ENCODE measurements at places on chromosomes 11 and 22.
A peak's percentile ranks its signal among the peaks of the same experiment; 100 is the strongest.

DNA sequence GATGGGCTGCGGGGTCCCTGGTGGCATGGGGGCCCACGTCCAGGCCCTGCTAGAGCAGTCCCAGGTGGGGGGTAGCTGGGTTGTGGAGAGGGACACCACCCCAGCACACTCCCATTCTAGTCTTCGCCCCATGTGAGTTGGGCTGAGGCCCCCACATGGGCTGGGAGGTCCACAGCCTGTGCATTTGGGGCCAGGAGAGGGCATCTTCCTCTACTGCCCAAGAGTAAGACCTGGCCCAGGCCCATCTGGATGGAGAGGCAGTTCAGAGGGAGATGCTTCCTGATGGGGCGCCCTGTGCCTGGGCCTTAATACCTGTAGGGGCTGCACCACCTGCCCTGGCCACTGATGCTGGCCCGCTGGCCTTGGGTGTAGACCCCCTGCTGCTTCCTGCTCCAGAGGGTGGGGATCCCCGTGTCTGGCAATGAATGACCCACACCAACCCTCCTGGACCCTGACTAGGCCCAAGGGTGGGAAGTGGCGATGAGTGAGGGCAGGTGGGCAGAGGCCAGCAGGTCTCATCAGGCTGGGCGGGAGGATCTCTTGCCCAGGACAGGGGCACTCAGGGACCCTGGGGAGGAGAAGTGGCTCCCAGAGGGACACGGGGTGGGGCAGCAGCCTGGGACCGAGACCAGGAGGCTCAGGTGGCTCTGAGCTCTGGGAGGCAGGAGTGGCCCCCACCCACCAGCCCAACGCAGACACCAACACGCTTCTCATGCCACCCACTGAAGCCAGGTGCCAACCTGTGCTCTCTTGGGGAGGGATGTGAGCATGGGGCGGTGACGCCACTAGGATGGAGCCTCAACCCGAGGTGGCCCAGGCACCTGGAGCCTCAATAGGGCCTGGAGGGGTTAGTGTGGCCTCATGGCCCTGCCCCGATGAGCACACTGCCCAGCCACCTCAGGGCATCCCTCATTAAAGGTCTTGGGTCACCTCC, 17.4 kb upstream of the GNB1L start:
- DNase-seq = peak; percentile 15

DNA sequence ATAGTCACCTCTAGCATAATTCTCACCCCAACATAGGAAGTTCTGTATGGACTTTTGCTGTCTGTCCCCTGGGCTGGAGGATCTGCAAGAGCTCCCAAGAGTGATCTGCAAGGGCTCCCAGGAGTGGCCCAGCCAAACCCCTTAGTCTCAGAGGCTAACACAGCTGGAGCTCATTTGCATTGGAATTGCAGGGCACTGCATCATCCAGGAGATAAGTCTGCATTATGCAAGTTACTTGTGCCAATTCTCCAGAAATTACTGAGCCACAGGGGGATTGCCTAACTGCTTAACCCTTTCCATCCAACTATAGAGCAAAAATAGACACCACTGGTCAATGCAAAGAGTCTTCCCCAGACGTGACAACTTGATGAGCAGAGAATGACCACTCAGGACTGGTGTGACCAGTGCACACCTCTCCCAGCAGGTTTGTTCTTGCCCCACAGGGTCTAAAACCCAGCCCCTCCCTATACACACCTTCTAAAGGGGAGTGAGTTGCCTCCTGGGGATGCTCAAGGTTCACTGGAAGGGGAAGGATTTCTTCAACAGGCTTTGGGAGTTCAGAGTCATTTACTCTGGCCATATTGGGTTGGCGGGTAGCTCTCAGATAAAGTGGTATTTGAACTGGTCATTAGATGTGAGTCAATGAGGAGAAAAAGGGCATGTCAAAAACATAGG, 38.4 kb downstream of the POU2AF3 start:
- no peak for DNase-seq

- no peak for DNase-seq
Measured at GRCh38 chr11:95239871-95240649, 9.1 kb upstream of the SESN3 start.

DNA sequence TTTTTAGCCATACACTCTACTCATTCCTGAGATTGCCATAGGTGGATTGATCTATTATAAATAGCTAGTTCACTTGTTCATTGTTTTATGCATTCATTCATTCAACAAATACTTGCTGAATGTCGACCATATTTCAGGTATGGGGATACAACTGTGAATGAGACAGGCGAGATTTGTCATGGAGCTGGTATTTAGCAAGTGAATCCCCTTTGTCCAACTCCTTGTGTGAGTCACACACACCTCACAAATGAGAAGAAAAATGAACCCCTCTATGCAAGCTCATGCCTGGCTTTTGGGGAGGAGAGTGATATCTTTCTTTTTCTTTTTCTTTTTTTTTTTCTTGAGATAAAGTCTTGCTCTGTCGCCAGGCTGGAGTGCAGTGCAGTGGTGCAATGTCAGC, 1.8 kb upstream of the AMPD3 start:
- no peak for DNase-seq

- DNase-seq = no peak
Measured at GRCh38 chr11:67006029-67006884, 16.7 kb upstream of the SYT12 start.

DNA sequence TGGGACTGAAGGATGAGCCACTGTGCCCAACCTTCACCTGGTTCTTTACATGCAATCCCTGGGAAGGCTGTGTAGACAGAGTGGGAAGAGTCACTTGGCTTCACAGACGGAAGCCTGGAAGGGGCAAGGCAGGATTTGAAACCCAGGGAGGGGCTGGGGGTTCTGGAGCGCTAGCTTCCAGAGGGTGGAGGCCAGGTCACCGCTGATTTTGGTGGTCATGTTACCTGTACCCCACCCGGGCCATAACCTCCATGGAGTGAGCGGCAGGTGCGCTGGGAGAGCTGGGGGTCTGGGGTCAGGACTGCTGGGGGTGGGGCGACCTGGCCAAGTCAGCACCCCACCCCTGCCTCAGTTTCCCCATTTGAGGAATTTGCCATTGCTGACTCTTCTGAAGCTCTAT, 38.3 kb downstream of the PDGFB start:
- DNase-seq = no peak

DNA sequence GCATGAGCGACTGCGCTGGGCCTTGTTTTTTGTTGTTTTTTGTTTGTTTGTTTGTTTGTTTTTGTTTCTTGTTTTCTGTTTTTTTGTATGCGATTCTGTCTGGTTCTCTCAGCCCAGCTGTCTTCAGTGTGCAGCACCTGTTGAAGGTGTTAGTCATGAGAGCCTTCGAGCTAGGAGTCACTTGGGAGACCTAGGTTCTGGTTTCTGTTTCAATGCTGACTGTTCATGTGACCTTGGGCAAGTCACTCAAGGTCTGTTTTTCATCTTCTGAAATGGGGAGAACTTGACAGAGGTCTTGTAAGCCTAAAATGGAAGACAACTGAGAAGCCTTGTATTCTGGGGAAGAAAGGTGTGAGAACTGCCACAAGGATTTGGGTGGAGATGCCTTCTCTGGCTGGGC, 1.8 kb downstream of the DCPS start:
- no peak for DNase-seq

DNA sequence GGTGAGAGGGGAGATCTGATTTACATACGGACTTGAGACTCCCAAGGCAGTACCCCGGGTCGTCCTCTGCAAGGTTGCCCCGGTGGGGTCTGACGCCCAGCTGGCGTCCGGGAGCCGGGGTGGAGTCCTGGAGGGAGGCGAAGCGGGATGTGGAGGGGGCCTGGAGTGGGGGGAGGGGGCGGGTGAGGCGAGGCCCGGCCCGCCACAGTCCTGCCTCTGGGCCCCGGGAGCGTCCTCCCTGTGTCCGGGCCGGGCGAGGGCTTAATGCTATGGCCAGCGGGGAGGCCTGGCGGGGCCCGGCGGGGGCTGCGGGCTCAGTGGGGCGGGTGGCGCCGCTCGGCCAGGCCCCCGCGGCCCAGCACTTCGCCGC, 2.4 kb upstream of the MYBPC3 start:
- no peak for DNase-seq

GRCh38 chr11:61294717-61295595, at the start of gene VWCE:
VWCE (minus strand) TSS chr11:61295316; CDS start chr11:61295037, 279 bp downstream.
- DNase-seq = peak; percentile 79

- DNase-seq = no peak
Measured at GRCh38 chr11:134414766-134415765, 3.0 kb upstream of the B3GAT1 start.

DNA sequence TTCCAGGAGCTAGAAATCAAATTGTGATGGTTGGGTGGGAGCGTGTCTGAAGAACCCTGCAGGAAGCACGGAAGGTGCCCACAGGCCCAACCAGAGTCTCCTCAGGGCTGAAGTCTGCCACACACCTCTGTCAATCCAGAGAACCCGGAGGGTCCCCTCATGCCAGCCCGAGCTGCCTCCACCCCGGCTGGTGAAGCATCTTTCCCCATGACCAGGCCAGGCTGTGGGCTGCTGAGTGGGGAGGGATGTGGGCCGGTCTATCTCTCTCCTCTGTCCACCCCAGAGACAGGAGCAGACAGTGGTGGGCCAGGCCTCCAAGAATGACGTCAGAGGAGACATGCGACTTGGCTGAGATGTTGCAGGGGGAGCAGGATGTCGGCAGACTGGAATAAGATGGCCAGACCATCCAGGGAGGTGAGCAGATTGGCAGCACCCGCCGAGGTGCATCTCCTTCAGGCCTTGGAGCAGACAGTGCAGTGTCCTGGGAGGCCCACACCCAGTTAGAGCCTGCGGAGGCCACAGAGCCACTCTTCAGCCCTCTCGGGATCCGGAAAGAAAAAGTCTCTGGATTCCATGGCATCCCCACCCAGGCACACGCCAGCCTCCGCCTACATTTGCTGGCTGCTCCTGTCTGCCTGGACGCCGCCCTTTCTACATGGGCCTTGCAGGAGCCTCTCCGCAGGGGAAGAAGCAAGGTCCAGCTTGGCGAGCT, 1524.9 kb downstream of the BRD1 start:
- DNase-seq = no peak

GRCh38 chr11:110410651-110411050, 19.1 kb upstream of the FDX1 start:
- no peak for DNase-seq

GRCh38 chr11:72838691-72839305, 24.6 kb downstream of the ATG16L2 start:
- DNase-seq = no peak

- no peak for DNase-seq
Measured at GRCh38 chr11:10716543-10717259, 23.1 kb upstream of the IRAG1 start.

GRCh38 chr22:19608003-19608690, 83.9 kb upstream of the CLDN5 start:
- no peak for DNase-seq

- DNase-seq = no peak
Measured at GRCh38 chr22:43167001-43167589, 15.7 kb downstream of the TSPO start.

- DNase-seq = no peak
Measured at GRCh38 chr11:110601936-110602335, 110.3 kb downstream of the ARHGAP20 start.

- no peak for DNase-seq
Measured at GRCh38 chr11:2691991-2692875, 7.6 kb downstream of the KCNQ1OT1 start.

DNA sequence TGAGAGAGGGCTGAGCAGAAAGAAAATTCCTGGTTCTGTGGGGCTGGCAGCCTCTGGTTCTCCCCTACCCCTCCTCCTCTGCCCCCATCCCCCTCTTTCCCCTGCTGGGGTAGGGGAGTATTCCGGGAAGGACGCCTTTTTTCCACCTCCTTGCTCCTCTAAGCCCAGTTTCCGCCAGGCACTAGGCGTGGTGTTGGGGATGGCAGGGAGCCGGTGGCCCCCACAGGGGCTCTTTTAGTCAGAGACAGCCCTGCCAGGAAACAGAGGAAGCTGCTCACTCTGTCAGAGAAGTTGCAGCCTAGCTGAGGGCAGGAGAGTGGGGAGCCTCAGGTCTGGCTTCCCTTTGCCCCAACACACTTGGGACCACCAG, 15.6 kb upstream of the ARHGEF17 start:
- peak; percentile 66 for DNase-seq

- DNase-seq = no peak
Measured at GRCh38 chr11:71223671-71224660, 28.4 kb downstream of the SHANK2 start.

GRCh38 chr11:1340111-1340510, 30.7 kb upstream of the TOLLIP start:
- DNase-seq = no peak

- DNase-seq = no peak
Measured at GRCh38 chr11:123091506-123091905, 29.6 kb upstream of the HSPA8 start.

DNA sequence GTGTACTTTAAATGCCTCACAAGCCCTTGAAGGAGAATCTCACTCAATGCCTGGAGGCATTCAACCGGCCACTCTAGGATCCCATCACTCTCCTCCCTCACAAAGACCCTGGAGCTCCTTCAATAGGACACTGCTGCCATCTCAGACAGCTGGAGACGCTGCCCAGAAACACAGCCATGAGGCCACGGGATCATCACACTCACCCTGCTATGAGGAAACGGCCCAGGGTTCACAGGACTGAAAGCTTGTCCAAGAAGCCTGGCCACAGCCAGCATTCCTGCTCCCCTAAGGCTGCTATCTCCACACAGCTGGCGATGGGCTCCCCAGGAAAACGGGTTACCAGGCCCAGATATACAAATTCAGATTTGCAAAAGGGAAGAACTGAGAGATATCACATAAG, 13.2 kb downstream of the CARS1 start:
- DNase-seq = no peak

DNA sequence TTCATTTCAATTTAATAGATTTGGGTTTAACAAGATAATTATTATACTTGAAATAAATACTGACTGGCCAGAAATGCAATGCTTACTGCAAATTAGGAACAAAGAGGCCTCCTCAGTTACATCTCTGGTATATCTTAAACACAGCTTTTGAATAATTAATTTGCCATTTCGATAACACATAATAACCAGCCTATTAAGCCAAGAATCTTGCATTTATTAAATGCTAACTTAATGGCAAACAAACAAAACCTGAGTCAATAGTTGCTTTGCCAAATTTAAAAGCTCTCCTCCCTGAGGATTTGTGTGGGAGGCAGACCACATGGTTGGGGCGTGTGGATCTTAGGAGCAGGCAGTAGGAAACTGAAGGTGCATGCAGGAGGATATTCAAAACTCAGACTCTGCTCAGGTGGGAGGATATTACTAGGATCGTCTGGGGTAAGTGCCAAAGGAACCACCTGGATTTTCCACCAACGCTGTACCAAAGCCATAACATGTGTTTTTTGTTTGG, 17.9 kb upstream of the FJX1 start:
- DNase-seq = no peak

GRCh38 chr11:48078689-48079088, 98.3 kb downstream of the PTPRJ start:
- DNase-seq = no peak

All from right hindlimb (tissue), 1 donor.